Activated naive CD4-positive, alpha-beta T cell treated with anti-CD3 and anti-CD28 coated beads, Interleukin-2, amount 50 U/mL, for 72 hours (primary cell): ENCODE measurements at places on chromosomes 4 and X. TPM values are rescaled to one million over a fixed set of nuclear protein-coding genes. Genes with fewer than 3 reads are reported as not detected.

The CD99L2 gene
- total RNA-seq, result 9.7 TPM

DNA sequence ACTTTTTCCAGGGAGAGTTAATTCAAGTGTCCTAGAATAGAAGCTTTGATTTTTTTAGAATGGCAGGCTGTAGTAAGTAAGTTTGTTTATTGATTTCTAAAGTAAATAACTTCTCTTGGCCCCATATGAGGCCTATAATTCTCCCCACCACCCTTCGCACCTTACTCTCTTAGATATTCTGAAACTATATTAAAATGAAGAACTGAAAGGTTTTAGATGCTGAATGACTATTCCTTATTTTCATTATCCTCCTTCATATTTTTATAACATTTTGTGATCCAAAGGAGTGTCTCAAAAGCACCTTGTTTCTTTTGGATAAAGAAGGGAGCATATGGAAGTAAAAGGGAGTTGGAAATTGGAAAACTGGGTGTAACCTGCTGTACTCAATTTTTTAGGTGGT, 70.3 kb downstream of the IRS4 start:
- no peak for DNase-seq

The TCEAL5 gene
- total RNA-seq, result not detected

GRCh38 chrX:17638731-17639130, 98.6 kb upstream of the SCML1 start:
- DNase-seq, result no peak

The ADAMTS3 gene
- not detected for total RNA-seq

- DNase-seq, result no peak
Measured at GRCh38 chrX:134880866-134881265, 109.9 kb upstream of the SMIM10 start.

GRCh38 chr4:118271788-118272187, 81.0 kb downstream of the PRSS12 start:
- no peak for DNase-seq

The HSD17B13 gene
- 0.11 TPM for total RNA-seq

DNA sequence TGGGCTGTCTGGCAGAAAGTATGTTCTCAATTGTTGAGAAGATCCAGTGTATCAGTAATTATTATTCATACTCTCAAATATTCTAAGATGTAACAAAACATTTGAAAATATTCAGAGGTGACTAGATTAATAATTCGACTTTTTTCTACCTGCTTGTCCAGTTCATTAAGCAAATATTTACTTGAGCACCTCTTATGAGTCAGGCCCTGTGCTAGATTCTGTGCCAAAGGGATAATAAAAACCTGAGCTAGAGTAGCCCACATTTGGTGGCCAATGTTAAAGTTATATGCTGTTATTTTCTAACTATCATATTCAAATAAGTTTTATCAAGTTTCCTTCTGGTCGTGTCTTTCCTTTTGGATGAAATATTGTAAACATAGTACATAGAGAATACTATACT, 58.5 kb downstream of the ARHGAP10 start:
- no peak for DNase-seq

The PNCK gene
- 2.9 TPM for total RNA-seq
